Neural crest cell (in vitro differentiated cells): ENCODE measurements at places on chromosomes 2 and 18. TPM values are rescaled to one million over a fixed set of nuclear protein-coding genes. Genes with fewer than 3 reads are reported as not detected.
A peak's percentile ranks its signal among the peaks of the same experiment; 100 is the strongest.

UGT1A5 gene
- not detected in 2 replicates for total RNA-seq

DNA sequence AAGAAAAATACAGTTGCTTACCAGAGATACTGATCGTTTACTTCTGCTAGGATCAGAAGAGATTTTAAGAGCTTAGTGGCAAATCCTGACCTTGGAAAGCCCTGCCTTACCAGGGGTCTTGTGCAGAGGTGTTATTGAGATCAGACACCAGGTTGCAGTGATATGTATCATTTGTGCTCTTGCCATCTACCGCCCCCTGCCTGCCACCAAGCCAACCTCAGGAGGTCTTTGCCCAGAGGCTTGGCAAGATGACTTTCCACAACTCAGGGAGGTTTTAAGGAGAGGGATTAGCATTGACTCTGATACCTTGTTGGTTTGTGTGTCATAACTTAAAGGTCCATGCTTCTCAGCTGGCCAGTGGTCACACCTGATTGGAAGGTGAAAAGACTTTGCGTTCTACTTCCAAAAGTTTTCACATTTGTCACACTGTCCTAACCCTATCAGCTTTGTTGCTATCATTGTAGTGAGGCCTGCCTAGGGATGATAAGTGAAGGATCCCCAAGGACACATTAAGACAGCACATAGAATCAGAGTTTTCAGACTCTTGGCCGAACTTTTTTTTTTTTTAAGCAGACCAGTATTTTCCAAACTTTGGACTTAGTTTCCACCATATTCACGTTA lies 46.2 kb upstream of the MGAT5 start:
- peak; percentile 15 for DNase-seq

GRCh38 chr2:240353944-240354343 lies 81.5 kb upstream of the GPC1 start:
- DNase-seq = no peak

DNA sequence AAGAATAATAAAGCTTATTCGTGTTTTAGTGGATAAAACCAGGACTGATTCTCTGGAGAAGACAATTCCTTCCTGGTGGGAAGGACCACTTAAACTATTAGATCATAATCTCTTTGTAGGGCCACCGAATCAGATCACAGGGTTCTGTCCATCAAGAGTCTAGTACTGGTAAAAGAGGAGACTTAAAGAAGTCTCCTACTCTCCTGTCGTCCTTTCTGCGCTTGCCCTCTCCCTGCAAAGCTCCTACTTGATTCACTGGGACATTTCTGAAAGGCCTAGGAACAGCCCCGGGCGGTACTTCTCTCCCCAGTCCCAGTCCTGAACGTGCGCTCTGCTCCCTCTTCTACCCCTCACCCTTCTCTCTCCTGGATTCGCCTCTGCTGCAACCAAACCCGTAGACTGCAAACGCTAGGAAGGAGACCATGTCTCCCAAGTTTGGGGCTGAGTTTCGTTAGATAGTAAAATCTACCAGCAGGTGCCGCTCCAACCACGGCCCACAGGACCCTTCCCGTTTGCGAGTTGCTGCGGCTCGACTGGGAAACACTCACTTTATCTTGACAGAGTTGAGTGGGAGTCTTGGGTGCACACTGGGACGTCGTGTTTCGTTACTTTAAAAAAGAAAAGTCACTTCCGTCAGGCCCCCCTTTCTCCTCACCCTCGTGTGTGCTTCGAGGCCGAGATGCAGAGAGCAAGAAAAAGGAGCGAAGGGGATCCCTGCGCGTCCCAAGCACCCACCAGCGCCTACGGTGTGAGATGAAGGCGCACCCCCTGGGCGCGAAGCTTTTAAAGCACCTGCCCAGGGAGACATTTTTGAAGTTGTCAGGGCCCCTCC lies 923 bp downstream of the FIGLA start:
- peak; percentile 72 for DNase-seq

DNA sequence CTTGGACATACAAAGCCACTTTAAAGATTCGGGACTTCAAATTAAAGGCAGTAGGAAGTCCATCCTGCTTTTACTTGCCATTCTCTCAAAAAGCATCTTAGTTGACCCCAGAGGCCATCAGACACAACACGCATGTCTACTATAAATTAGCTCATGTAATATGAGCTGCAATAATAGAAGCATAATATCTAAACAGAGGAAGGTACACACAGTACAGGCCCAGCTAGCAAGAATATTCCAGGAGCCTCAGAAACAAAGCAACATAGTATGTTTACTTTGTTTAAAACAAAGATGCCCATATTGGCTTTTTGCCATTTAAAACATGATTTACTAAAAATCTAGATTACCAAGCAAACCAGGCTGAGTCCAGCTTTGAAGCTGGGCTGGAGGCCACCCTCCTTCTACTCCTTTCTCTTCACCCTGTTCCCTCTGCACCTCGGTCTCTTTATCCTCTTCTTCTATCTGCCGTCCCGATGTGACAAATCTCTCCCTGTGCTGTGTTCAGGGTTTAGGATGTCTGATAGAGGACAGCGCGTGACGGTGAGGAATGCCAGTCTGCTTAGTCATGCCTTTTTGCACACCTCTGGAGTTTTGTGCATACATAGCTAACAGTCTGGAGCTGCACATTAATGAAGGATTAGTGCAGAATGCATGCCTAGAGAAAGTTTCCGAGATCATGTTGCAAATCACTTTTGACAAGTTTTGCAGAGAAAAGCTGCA lies 28.2 kb downstream of the DTNA start:
- no peak for DNase-seq

GPR45 gene
- total RNA-seq = 0.30 TPM in 1 of 2 replicates, not detected in the other

DNA sequence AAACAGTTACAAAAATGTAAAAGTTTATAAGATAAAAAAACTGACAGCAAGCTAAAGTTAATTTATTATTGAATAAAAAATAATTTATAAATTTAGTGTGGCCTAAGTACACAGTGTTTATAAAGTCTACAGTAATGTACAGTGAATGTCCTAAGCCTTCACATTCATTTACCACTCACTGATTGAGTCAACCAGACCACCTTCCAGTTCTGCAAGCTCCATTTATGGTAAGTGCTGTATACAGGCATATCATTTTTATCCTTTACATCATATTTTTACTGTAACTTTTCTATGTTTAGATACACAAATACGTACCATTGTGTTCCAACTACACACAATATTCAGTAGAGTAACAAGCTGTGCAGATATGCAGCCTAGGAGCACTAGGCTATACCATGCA lies 184.2 kb upstream of the LRATD1 start:
- no peak for DNase-seq

DNA sequence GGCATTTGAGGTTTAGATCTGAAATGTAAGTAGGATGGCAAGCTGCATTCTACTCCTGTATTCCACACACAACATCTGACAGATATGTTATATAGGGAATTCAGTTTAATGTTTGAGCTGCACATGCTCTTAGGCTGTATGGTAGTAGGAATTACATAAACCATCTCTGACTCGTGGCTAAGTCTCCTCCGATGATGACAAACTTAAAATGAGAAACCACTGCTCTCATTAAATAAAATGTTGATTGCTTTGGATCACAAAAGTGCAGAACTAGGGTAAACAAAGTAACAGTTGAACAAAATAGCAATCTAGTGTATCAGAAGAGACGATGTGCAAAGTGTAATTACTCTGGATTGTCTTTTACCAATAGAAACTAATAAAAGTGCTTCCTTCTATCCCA lies 50.1 kb upstream of the WDR75 start:
- DNase-seq = no peak

ST8SIA3 gene
- total RNA-seq = 2.6 and 3.1 TPM in 2 replicates

DNA sequence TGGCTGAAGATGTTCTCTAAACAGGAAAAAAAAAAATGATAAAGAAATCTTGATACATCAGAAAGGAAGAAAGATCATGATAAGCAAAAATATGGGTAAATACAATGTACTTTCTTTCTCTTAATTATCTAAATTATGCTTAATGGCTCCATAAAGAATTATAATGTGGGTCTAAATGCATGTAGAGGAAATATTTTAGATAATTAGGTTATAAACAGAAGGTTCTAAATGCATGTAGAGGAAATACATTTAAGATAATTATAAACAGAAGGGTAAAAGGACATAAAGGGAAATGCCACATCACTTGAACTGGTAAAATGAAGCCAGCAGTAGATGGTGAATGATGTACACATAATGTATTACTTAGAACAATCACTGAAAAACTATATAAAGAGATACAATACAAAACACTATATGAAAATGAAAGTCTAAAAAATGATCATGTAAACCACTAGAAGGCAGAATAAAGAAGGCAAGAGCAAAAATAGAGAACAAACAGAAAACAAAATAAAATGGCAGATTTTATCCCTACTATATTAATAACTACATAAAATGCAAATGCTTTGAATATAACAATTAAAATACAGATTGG lies 308.4 kb upstream of the CDH2 start:
- no peak for DNase-seq

- no peak for DNase-seq
Measured at GRCh38 chr2:235262750-235263149, 231.1 kb upstream of the AGAP1 start.

- DNase-seq = no peak
Measured at GRCh38 chr2:39335930-39336329, 92.2 kb upstream of the CDKL4 start.

VWA3B gene
- not detected in 2 replicates for total RNA-seq

GRCh38 chr18:9782073-9782857 lies 74.2 kb downstream of the RAB31 start:
- DNase-seq = no peak

DNA sequence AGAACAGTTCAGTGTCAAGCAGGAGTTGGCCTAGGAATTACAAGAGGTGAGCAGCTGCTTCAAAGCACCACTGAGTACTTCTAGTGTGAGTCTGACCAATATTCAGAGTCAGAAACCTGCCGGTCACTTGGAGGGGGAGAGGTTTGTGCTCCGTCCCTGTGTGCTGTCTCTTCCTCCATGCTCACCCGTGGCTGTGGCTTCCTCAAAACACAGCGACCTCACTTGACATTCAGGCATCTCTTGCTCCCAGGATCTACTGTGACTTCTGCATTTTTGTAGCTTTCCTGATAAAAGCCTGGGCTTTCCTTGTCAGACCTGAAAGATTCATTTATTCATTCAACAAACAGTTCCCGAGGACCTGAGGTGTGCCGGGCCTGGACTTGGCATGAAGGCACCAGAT lies 32.9 kb downstream of the TPRKB start:
- no peak for DNase-seq

DNA sequence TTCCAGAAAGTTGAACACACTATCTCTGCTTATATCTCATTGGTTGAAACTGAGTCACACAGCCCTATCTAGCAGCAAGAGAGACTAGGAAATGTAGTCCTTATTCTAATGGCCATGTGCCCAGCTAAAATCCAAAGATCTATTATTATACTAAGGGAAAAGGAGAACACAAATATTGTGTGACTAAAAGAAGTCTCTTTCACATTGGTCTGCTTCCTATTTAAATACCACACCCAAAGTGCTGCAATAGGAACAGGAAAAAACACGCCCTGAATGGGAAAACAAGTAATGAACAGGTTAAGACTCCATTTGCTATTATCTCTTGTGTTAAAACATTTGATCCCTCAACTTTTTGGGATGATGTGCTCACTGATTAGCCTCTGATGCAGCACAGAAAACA lies 86.8 kb upstream of the BARD1 start:
- DNase-seq = no peak

- no peak for DNase-seq
Measured at GRCh38 chr2:84389794-84390193, 69.3 kb downstream of the SUCLG1 start.

DNA sequence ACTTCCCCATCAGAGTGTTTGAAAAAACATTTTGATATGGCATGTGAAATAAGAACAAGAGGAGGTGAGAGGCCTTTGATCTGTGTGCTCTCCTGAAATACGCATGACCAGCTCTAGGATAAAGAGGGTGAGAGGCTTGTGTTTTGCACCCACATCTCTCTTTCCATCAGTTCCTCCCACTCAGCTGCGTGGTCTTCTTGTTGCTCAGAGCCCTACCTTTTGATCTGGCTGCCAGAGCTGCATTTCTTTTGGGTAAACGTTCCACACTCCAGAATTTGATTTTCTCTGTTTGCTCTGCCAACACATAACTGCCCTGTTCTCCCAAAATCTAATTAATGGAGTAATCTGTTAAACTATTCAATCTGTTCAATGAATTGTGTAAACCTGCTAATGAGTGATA lies 72.0 kb upstream of the FN1 start:
- no peak for DNase-seq

- DNase-seq = no peak
Measured at GRCh38 chr18:7470101-7470500, 97.0 kb upstream of the PTPRM start.

SS18 gene
- total RNA-seq = 81.4 and 85.6 TPM in 2 replicates

REG1B gene
- not detected in 2 replicates for total RNA-seq

- DNase-seq = peak; percentile 45
Measured at GRCh38 chr2:102005989-102006885, 14.5 kb downstream of the IL1R2 start.

- no peak for DNase-seq
Measured at GRCh38 chr2:174430066-174430465, 34.5 kb downstream of the SCRN3 start.

TSPYL6 gene
- total RNA-seq = not detected in 2 replicates

DNA sequence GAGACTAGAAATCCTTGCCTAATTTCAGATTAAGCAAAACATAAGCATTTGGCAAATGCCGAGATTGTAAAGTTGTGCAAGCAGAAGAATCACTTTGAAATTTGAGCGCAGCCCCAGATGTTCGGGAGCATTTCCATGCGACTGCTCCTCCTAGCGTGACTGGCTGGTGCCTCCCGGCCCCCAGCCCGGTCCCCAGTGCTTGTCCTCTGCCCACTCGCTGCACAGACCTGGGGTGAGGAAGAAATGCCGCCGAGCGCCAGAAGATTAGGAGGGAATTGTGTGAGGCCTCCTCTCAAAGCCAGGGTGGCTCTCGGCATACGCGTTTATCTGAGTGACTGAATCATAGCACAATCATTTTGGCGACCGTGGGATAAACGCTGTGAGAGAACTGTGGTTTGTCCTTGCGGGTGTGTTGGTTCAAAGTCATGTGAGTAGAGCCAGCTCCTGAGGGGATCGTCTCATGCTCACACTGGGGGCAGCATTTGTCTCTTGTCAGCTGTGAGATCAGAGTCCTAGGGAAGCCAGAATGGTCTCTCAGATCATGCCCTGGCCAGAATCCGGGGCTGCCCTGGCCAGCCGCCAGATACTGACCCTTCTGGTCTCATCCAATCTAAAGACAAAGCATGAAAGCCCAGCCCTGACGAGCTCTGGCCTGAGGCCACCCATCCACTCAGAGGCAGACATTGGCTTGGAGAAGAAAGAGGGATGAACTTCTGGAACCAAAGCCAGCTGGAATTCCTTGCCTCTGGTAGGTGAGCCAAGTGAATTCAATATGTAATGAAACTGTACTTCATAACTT lies 189.3 kb downstream of the SH3RF3 start:
- no peak for DNase-seq

MYL12B gene
- total RNA-seq = 89.6 and 95.1 TPM in 2 replicates

HRH4 gene
- total RNA-seq = 0.07 TPM in 1 of 2 replicates, not detected in the other

DNA sequence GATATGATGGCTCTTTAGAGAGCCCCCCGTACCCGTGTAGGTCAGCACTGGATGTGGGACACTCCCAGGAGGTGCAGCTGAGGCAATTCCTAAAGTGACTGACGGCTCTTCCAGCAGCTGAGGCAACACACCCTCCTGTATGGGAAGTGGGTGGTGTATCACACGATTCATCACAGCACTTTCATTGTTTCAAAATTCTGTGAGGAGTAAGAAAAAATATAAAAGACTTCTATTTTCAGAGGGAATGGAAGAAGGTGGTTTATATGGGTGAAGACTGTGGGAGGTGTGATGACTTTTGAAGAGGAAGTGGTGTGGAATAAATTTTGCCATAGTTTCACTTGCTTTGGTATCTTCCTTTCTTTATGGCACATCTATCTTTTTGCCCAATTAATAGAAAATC lies 22.3 kb downstream of the QPCT start:
- DNase-seq = no peak
